ENCODE measurements at places on chromosomes 1 and 21. TPM values are rescaled to one million over a fixed set of nuclear protein-coding genes. Genes with fewer than 3 reads are reported as not detected.

DNA sequence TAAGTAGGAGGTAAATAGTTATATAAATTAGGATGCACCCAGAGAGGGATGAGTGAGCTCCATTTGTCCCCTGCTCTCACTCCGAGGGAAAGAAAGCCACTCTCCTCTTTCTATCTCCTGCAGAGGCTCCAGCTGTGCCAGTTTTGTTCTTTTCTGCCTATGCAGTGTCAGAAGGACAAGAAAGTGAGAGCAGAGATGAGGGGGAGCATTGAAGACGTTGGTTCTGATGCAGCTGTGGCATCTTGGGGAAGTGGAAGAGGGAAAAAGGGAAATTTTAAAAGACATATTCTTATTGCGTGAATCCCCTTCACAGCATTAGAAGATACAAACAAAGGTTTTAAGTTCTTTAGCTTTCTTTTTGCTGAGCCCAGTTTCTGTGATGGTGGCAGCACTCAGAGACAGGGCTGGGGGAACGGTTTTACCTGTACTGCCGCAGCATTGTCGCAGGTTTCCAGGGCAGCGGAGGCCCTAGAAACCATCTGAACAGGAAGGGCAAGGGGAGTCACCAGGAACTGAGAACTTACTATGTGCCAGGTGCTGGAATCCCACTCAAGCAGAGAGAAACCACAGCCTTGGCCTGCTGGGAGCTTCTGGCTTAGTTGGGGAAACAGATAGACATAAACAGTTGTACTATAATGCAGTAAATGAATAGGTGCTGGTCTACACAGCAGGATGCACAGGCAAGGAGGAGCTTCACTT lies 44.9 kb upstream of the USP24 start:
- DNase-seq, result no peak

Gene MAD2L2
- total RNA-seq, result 37.7 TPM

Gene RHD
- total RNA-seq, result 0.13 TPM

Gene CHIT1
- not detected for total RNA-seq

Gene SMCP
- total RNA-seq, result not detected

DNA sequence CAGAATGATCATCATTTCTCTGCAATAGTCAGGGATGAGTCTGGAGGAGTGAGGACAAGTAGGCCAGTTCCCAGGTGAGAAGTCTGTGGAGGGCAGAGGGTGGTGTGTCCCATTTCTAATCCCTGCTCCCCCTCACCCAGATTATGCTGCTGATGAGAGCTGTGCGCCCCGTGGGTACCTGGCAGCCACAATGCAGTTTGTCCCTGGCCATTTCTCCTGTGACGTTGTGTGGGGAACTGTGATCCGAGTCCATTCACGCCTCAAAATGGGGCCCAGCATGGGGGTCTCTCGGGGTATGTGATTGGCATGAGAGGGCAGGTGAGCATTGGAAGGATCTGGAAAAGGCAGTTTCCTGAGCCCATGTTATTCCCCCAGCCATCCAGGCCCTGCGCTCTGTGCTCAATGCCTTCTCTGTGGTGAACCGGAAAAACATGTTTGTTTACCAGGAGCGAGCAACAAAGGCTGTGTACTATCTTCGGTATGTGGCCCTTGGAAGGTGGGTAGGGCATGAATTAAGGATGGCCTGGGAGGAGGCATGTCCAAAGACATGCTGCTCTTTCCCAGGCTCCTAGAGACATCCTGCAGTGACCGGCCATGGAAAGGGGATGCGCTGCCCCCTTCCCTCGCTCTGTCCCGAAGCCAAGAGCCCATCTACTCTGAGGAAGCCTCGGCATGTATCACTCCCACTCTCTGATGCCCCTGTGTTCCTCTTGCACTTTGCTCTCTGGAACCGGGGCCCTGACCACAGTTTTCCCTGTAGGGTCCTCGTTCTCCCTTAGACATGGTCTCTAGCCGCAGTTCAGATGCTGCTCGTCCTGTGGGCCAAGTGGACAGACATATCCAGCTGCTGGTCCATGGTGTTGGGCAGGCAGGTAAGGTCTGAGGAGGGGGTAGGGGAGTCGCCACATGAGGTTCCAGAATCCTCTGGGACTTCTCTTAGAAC lies 16.4 kb downstream of the HYI start:
- no peak for DNase-seq

Gene ZNF683
- total RNA-seq, result not detected

DNA sequence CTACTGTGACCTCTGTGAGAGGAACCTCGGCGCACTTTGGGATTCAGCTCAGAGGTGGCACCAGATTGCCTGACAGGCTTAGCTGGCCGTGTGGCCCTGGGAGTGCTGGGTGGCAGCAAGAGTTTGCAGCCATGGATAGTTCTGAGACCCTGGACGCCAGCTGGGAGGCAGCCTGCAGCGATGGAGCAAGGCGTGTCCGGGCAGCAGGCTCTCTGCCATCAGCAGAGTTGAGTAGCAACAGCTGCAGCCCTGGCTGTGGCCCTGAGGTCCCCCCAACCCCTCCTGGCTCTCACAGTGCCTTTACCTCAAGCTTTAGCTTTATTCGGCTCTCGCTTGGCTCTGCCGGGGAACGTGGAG lies 67.5 kb downstream of the DISC1 start:
- DNase-seq, result no peak
